Right cardiac atrium (tissue), 5 donors: ENCODE measurements at places on chromosomes 5 and 9. TPM values are rescaled to one million over a fixed set of nuclear protein-coding genes. Genes with fewer than 3 reads are reported as not detected.
A peak's percentile ranks its signal among the peaks of the same experiment; 100 is the strongest.

The MAP3K1 gene
- polyA plus RNA-seq, result 2.7 TPM

The LCN9 gene
- polyA plus RNA-seq, result not detected

The HMCN2 gene
- 6.1 TPM for polyA plus RNA-seq

The UBE2QL1 gene
- 9.3 TPM for polyA plus RNA-seq

The PDE4D gene
- polyA plus RNA-seq, result 13.2 TPM

The PROB1 gene
- 22.2 TPM for polyA plus RNA-seq

The TICAM2 gene
- 1.5 TPM for polyA plus RNA-seq

The ITK gene
- polyA plus RNA-seq, result 0.34 TPM

The ANXA2R gene
- 1.4 TPM for polyA plus RNA-seq

The GABRA6 gene
- not detected for polyA plus RNA-seq

The SLC45A2 gene
- polyA plus RNA-seq, result 0.70 TPM

DNA sequence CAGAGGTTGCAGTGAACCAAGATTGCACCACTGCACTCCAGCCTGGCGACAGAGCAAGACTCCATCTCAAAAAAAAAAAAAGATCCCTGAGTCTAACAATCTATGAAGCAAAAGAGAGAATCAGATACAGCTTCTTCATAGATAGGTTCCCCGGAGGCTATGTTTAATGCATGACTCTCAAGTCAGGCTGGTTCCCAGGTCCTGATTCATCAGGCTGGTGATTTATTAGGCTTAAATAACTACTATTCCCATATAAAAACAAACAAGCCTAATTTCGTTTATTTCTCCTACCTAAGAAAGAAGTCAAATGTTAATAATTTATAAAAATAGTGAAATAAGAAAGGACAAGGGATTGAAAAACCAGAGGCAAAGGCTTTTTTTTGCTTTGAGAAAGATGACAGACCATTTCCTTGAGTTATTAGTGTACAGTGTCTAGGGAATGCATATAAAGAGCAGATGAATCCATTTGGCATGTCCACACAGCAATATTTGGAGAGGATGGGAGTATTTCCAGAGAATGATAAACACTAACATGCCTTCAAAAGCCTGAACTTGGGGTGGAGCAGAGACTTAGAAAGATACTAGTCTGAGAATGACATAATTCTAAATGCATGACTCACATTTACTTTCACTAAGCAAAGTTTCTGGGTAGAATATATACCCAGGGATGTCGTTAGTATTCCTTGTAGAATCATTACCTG is 115.3 kb downstream of the NREP start:
- DNase-seq, result no peak

GRCh38 chr5:149130121-149130914 is 11.0 kb upstream of the ABLIM3 start:
- DNase-seq, result no peak

GRCh38 chr5:122256388-122256787 is 55.6 kb upstream of the SNCAIP start:
- no peak for DNase-seq

GRCh38 chr5:136276946-136277345 is 84.0 kb upstream of the SMIM32 start:
- no peak for DNase-seq

DNA sequence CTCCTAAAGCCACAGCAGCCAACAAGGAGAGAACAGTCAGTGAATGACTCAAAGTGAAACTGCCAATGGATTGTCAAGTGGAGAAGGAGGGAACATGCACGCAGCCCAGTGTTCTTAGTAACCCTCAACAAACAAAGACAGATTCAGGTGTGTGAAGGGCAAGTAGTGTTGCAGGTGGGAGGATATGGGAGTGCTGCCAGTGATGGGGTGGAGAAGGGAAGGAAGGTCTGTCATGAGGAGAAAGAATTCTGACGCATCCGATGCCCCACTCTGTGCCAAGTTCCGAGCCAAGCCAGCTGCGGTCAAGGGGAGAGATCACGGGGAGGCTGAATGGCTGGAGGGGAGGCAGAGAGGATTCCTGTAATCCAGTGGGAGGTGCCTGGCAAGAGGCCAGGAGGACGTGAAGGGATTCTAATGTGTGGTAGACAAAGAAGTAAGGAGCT is 56.5 kb downstream of the CAST start:
- peak; percentile 68 for DNase-seq

GRCh38 chr5:97182571-97183099 is 412 bp downstream of the RIOK2 start:
- no peak for DNase-seq

DNA sequence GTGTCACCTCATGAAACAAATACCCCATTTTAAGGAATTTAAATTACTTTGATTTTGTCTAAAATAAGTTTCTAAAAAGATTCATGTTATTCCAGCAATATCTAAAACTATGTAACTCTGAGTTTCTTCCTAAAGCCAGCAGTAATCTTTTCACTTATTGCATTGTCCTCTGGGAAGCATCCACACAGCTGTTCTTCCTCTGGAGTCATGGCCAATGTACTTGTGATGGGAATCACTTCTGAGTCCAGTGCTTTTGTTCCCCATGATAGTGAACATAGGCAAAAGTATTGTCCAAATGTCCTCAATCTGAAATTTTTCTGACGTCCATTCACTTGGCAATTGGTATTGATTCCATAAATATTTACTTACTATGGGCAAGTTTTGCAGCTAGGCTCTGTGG is 125.0 kb downstream of the STARD4 start:
- DNase-seq, result no peak

- DNase-seq, result no peak
Measured at GRCh38 chr5:52702877-52703276, 84.8 kb upstream of the ITGA1 start.

GRCh38 chr9:68844631-68845612 is 139.9 kb downstream of the PIP5K1B start:
- peak; percentile 72 for DNase-seq

- no peak for DNase-seq
Measured at GRCh38 chr5:81601919-81602318, 149.0 kb downstream of the SSBP2 start.

DNA sequence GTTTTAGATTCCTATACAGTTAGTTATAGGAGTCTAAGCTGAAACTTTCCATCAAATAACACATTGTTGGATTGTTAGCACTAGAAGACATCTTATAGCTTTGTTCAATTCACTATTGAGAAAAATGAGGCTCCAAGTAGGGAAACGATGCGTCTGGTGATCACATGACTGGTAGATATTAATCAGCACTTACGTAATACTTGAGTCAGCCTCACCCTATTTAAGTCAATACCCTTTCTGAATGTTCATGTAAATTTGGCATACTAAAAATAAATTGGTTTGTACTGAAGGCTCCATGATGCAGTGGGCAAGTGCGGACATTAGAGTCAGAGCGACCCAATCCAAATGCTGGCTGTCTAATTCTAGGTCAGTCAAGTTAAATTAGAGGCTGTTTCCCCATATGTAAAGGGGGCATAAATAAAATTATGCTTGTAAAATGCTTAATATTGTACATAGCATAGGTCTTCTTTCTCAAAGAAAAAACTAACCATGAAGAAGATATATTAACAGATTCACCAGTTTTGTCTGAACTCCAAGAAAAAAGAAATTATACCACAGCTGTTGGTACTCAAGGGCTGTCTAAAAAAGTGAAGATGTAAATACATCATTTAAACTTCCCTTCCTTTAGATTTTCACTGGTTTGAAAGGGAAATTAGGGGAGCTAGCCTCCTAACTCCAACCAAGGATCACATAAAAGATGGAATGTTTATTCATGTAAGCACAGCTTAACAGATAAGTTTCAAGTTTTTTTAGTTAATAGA is 406.6 kb upstream of the TLE4 start:
- no peak for DNase-seq

- DNase-seq, result no peak
Measured at GRCh38 chr9:31323726-31324444, 1060.6 kb upstream of the ACO1 start.

GRCh38 chr9:97923529-97924108 is 1.3 kb upstream of the TRMO start:
- DNase-seq, result peak; percentile 66

- peak; percentile 81 for DNase-seq
Measured at GRCh38 chr5:177545487-177546257, 8.7 kb downstream of the FAM193B start.

DNA sequence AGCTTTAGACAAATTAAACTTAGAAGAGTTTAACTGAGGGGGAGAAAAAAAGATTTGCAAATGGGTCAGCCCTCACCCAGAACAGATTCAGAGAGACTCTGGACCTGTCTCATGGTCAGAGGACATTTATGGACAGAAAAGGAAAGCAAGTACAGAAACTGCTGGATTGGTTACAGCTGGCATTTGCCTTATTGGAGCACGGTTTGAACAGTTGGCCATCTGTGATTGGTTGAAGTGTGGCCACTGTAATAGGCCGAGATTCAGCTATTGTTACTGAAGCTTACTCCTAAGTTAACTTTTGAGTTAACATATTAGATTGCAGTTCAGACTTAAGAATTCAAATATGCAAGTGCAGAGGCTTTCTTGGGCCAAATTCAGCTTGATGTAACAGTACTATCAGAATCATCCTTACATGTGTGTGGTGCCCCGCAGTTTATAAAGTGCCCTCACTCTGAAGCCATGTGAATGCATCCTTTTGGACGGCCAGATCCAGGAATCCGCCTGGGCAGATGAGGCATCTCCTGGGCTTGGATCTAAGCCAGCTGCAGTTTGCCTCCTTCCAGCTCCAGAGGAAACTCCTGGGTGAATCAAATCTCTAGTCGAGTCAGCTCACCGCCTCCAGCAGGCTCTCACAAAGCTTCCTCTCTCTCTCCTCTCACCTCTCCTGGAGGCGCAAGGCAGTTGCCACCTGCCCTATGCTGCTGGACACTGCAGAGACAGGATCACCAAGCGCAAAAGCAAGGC is 165.2 kb downstream of the ADAMTS12 start:
- DNase-seq, result no peak
